SW480 (cell line): ENCODE measurements at places on chromosomes 7 and 10.
A peak's percentile ranks its signal among the peaks of the same experiment; 100 is the strongest.

GRCh38 chr10:78218798-78219490 is 185.3 kb downstream of the RPS24 start:
- DNase-seq: no peak

DNA sequence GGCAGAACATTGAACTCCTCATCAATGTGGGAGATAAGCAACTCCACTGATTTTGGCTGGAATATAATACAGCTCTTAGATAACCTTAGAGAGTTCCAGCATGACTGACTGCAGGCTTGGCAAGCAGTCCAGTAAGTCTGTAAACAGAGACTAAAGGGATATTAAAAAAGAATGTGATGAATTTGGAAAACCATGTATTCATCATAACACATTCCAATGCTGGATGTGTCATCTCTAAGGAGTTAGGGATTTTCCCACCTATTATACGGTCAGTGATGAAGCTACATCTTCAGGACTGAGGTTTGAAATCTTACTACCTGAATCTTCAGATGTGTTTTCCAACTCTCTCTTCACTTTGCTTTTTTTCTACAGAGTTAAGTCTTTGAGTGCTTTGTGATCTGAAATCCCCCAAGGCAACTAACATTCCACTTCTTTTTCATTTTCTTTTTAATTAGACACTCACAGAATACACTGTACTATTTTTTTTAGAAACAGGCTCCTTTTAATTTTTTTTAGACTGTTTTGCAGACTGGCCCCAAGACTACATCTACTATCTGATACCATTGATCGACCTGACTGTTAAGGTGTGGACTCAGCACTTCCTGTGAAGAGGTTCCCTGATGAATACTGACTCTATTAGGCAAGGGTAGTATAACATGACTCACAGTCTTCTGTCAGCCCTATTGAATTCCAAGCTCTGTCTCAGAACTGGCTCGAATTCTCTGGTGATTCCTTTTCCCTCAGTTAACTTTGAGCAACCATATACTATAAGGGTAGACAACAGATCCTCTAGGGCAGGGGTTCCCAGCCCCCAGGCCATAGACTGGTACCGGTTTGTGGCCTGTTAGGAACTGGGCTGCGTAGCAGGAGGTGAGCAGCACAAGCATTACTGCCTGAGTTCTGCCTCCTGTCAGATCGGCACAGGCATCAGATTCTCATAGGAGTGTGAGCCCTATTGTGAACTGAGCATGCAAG is 678.2 kb downstream of the GRM8 start:
- DNase-seq: peak; percentile 11

GRCh38 chr10:29585488-29585976 is 49.2 kb downstream of the SVIL start:
- no peak for DNase-seq

DNA sequence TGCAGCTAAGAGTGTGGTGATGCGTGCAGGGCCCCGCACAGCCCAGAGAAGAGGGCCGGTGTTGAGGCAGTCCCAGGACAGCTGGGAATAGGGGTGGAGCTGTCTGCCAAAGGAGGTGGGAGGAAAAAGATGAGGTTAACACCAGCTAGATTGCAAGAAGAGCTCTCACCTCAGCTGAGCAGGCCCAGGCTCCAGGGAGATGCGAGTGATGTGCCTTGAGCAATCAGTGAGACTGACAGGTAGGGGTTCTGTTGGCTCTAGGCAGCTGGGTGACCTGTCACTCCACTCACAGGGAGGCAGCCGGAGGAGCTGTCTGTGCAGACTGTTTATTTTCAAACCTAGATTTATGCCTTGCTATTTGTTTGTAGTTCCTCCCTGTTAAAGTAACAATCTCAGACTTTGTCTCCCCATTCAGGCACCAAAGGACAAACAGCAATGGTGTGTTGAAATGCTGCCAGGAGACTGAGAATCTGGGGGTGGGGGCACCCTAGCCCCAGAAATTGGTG is 205.1 kb upstream of the CXCL12 start:
- no peak for DNase-seq

- no peak for DNase-seq
These were observed 2.5 kb upstream of the CFAP58 start for GRCh38 chr10:104351061-104351702.

DNA sequence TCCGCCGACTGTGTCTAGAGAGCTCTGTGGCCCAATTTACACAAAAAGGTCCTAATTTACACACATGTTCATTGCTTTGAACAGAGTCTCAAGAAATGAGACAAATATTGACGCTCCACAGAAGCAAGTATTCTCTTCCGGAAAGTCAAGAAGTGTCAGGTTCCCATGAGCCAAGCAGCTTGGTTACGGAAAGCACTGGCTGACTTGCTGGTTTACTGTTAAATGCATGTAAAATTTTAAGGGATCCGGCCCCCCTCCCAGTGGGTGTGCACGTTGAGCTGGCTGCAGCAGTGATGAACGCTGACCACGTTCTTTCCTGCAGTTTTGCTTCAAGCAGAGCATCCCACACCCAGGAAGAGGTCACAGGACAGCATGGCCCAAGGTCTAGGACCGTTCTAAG is 76.8 kb downstream of the DIP2C start:
- DNase-seq: no peak

GRCh38 chr7:44236333-44236728 is 35.6 kb downstream of the YKT6 start:
- DNase-seq: no peak

GRCh38 chr10:47261121-47261520 is 38.9 kb upstream of the GDF10 start:
- DNase-seq: no peak

GRCh38 chr10:6385665-6386064 is 182.9 kb downstream of the PFKFB3 start:
- no peak for DNase-seq

GRCh38 chr7:129789652-129790051 is 163.1 kb downstream of the UBE2H start:
- no peak for DNase-seq

GRCh38 chr10:109650228-109650627 is 273.1 kb downstream of the XPNPEP1 start:
- DNase-seq: no peak

DNA sequence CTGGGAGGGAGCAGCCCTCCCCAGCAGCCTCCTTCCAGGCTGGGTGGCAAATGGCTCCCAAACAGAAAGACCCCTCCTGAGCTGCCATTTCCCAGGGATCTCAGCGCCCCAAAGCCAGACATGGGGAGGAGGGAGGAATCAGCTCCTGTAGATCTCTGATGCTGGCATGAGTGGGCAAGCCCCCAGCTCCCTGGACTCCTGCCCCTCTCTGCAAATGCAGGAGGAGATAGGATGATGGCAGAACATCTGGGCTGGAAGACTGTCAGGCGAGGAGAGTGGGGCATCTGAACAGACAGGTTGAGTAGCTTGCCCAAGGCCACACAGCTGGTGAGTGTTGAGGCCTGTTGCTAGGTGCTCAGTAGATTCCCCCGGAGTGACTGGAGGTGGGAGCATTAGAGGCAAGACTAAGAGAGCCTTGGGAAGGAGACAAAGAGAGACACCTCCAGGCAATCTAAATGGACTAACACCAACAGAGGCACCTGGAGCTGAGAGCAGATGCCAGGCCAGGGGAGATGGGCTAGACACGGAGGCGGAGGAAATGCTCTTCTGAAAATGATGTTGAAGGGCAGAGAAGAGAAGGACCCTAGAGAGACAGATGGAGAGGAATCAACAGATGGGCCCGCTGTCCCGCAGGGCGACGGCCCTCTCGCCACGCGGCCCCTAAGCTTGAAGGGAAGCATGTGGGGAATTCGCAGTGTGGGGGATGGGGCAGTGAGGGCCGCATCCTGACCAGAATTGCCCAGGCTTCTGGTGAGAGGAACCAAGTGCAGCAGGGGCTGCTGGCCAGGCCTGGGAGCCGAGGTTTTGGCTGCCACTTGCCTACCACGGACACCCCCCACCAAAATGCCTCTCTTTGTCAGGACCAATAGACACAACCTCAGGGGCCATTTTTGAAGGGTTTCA is 84.8 kb upstream of the LRRC4 start:
- no peak for DNase-seq

DNA sequence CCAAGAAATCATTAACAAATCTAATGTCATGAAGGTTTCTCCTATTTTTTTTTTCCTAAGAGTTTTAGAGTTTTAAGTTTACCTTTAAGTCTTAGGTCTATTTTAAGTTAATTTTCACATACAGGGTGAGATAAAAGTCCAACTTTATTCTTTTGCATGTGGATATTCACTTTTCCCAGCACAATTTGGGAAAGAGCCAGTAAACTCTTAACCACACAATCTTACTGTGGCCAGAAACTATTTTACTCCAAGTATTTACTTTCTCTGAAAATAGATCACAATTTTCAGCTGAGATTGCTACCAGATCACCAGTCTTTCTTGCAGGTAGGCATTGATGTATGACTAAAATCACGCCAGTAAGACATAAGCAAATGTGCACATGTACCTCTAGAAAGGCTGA is 728.5 kb downstream of the TNS3 start:
- no peak for DNase-seq

DNA sequence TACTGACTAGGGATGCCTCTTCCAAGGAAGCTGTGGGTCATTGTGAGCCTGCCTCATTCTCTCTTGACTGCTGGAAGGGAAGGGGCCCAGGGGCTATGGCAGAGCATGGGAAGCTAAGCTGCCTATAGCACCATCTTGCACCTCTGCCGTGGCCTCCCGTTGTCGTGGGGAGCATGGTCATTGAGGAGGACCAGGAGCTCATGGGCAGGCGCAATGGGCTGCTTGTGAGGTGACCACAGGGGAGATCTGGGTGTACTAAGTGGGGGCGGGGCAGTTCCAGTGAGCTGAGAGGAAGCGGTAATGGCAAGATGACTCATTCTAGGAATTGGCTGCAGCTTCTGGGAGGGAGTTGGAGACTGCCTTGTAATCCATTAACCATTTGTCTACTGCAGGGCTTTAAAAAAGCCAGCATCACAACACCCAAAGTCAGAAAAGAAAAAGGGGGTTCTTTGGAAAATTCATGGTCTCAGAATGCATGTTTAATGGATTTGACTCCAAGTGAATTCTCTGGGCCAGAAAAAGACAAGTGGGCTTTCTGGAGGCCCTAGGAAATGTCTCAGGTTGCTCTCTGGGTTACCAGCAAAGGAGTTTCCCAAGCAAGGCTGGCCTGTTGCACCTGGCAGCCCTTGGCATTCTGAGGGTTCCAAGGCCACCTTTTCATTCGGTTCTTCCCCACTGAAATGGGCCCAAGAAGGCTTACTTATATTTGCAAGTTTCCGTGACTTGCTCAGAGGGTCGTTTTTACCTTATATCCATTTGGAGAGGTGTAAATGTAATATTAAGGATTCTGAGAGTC is 3.6 kb downstream of the DUSP5 start:
- peak; percentile 92 for DNase-seq

DNA sequence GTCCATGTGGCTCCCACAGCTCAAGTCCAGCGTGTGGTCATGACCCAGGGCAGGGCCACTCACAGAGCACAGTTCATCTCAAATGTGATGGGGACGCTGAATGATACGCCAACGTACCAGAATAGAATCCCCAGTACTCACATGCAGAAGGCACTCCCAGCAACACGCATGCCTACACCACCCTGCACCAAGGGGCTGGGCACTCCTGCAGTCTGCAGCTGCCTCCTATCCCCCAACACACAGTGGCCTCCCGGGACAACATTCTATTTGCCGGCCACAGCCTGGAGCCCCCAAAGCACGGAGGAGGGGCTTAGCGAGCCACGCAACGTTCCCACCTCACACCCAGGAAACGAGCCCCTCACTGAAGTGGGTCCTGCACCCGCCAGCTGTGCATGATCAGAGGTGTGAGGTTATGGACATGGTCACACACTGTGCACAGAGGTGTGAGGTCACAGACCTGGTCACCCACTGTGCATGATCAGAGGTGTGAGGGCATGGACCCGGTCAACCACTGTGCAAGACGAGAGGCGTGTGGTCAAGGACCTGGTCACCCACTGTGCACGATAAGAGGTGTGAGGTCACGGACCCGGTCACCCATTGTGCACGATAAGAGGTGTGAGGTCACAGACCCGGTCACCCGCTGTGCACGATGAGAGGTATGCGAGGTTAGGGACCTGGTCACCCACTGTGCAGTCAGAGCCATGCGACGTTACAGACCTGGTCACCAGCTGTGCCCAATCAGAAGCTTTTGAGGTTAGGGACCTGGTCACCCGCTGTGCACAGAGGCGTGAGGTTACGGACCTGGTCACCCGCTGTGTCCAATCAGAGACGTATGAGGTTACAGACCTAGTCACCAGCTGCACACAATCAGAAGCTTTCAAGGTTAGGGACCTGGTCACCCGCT is 182.8 kb downstream of the DIP2C start:
- DNase-seq: no peak

GRCh38 chr7:157773361-157773760 is 436.6 kb downstream of the DNAJB6 start:
- no peak for DNase-seq

- no peak for DNase-seq
These were observed 240.7 kb downstream of the FZD1 start for GRCh38 chr7:91504919-91505318.

DNA sequence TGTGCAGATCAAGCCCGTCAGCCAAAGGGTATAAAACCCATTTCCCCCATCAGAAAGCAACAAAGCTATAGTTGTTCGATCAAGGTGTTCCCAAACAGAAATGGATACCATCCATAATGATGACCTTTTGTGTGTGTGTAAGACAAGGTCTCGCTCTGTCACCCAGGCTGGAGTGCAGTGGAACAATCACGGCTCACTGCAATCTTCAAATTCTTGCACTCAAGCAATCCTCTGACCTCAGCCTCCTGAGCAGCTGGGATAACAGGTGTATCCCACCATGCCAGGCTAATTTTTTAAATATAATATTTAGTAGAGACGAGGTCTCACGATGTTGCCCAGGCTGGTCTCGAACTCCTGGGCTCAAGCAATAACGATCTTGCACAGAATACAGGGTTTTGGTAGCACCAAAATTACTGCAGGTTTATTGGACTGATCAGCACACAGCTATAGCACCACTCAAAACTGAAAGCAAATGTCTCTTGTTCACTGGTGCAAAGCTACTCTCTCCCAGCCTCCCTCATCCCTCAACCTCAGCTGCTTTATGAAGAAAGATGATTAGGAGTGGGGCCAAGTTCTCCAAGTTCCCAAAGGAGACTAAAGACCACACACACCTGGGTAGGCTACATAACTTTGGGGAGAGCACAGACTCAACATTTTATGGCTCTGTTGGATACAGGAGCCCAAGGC is 80.5 kb downstream of the ABI1 start:
- no peak for DNase-seq

- no peak for DNase-seq
These were observed 5.5 kb downstream of the NCOA4 start for GRCh38 chr10:46024948-46025347.

- no peak for DNase-seq
These were observed 315.9 kb upstream of the SEMA3A start for GRCh38 chr7:84510505-84510904.

DNA sequence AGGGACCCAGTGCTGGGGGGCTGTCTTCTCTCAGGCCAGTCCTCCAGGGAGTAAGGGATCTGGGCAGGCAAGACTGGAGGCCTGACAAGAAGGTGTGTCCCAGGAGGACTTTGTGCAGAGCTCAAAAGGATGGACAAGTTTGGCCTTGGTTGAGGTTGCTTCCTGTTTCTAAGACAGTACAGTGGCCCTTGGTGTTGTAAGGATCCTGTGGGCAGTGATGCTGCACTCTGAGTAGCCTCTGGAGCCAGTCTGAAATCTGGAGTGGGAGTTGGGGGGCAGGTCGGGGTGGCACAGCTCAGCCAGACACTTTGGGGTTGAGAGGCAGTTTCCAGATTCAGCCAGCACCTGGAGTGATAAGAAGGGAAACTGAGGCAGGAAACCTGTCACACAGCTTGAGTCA is 139.2 kb upstream of the ZMIZ1 start:
- no peak for DNase-seq

- no peak for DNase-seq
These were observed 71.6 kb upstream of the GJD4 start for GRCh38 chr10:35533565-35533964.
